ENCODE measurements at places on chromosomes 12 and 14. TPM values are rescaled to one million over a fixed set of nuclear protein-coding genes. Genes with fewer than 3 reads are reported as not detected.

The POTEM gene
- not detected for total RNA-seq

The CLEC14A gene
- total RNA-seq, result 33.1 TPM

The RNF212B gene
- total RNA-seq, result not detected

The CLEC7A gene
- 2.8 TPM for total RNA-seq

The SMOC1 gene
- total RNA-seq, result 0.45 TPM

The CLEC9A gene
- total RNA-seq, result not detected

The NEUROD4 gene
- total RNA-seq, result not detected

The GPR68 gene
- 0.35 TPM for total RNA-seq

The TAS2R8 gene
- total RNA-seq, result not detected

The RD3L gene
- total RNA-seq, result 29.8 TPM

The TAS2R13 gene
- total RNA-seq, result 0.30 TPM

The UNC119B gene
- total RNA-seq, result 13.2 TPM

The KIF5A gene
- 0.12 TPM for total RNA-seq

DNA sequence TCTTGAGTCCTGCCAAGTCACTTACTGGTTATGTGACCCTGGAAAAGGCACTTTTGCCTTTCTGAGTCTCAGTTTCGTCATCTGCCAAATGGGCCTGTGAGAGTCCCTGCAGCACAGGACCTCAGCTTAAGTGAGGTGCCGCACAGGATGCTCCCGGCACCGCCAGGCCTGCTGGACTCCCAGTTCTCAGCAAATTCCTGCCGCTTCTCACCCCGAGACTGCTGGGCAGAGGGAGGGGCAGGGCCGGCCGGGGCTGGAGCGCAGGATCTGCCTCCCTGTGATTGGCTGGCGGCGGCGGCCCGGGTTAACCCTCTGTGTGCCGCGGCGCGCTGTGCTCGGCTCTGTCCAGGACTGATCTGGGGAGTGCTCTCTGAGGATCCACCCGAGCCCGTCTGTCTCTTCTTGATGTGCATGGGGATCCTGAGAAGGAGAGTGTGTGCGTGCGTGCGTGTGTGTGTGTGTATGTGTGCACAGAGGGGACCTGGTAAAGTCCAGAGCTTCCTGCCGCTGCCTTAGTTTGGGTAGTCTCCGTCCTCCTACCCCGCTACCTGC lies 8.6 kb downstream of the SETD1B start:
- peak; percentile 88 for DNase-seq

GRCh38 chr12:4275870-4276301 lies 2.3 kb downstream of the CCND2 start:
- DNase-seq, result no peak

DNA sequence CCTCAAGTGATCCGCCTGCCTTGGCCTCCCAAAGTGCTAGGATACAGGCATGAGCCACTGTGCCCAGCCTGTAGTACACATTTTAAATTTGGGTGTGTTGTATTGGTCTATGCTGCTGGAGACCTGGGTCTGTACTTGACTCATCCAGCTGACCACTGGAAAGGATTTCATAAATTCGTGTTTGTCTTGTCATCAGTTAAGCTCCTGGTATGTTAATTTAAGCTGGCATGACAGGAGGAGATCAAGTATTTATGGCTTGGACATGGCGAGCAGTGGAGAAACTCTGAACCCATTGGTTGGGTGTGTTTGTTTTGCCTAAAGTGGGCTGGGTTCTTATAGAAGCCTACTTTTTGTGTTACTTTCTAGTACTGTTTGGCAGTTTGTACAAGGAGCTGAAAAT lies 24.2 kb downstream of the YY1 start:
- no peak for DNase-seq

GRCh38 chr12:70847871-70848270 lies 72.7 kb downstream of the PTPRR start:
- DNase-seq, result no peak

GRCh38 chr14:98494582-98494981 lies 777.4 kb downstream of the BCL11B start:
- no peak for DNase-seq

DNA sequence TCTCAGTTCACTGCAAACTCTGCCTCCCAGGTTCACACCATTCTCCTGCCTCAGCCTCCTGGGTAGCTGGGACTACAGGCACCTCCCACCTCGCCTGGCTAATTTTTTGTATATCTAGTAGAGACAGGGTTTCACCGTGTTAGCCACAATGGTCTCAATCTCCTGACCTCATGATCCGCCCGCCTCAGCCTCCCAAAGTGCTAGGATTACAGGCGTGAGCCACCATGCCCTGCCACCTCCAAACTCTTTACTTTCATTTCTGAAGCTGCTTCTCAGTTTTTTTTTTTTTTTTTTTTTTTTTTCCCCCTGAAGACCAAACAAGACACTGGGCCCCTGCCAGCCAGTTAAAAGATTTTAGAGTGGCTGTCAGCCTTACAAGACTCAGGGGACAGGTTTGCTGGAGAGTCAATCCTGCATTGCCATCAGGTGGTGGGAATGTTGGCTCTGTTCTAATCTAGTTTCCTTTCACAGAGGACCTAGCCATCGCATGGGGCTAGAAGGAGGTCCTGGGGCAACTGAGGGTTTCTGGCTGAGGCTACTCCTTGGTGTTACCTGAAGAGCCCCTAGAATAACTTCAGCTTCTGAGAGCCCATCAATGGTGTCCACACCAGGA lies 37.4 kb upstream of the HIGD1C start:
- no peak for DNase-seq

- no peak for DNase-seq
Measured at GRCh38 chr12:115470977-115471376, 787.0 kb upstream of the TBX3 start.

DNA sequence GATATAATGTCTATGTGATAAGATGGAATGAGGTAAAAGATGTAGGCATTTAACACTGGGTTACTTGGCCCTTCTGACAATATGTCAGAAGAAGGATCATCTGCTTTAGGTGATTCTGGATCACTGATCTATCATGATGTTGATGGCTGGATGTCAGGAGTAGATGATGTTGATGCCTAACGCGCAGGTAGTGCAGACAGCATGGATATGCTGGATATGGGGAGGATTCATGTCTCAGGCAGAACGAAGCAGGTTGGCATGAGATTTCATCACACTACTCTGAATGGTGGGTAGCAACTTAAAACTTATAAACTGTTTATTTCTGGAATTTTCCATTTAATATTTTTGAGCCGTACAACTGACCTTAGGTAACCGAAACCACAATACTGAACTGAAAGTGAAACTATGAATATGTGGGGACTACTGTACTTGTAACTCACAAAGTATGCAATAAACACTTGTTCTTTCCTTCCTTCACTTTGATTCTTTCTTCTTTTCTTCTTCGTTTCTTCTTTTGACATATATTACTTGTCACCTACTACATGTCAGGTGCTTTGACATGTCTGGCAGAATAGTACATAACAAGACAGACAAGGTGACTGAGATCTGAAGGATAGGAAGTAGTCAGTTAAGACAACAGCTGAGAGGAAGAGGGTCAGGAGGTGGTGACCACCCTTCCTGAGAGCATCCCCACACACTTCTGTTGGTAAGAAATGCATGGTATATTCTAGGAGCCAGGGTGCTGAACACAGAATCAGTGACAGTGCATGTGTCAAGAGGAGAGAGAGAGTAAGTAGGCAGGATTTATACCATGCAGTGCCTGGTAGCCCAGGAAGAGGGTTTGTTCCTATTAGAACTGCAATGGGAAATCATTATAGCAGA lies 238.8 kb downstream of the PPFIA2 start:
- no peak for DNase-seq

DNA sequence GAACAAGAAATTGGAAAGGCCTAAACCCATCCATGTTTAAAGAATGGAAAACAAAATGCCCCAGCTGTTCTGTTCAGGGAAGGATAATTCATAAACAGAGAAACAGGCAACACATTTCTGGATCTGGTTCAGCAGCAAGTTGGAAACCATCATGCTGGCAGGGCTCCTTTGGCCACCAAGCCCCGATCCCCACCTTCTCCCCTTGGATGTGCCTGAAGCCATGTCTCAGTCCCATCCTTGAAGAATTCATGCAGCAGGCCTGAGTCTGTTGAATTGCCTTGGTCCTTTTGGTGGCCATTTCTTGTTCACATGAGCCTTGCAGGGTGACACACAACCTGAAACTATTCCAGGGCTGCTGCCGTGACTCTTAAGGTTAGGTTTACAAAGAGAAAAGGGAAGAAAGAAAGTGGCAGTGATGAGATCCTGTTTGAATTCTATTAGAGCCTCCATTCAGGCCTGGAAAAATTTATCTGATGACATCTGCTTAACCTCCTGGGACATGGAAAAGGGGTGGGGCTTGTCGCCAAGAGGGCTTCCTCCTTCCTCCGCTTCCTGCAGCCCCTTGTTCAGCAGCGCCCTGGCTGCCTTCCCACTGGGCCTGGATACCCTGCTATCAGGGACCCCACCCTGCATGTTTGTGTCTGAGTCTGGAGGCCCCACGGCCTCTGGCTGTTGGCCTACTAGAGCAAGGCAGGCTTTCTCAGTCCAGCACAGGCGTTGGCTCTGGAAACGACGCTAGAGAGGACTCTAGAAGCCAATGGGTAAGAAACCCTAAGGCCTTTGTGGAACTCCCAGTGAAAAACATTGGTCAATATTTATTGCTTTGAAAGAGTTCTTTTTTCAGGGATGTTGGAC lies 341.9 kb downstream of the C12orf75 start:
- DNase-seq, result peak; percentile 87

GRCh38 chr14:61388173-61388975 lies 67.0 kb downstream of the PRKCH start:
- no peak for DNase-seq

DNA sequence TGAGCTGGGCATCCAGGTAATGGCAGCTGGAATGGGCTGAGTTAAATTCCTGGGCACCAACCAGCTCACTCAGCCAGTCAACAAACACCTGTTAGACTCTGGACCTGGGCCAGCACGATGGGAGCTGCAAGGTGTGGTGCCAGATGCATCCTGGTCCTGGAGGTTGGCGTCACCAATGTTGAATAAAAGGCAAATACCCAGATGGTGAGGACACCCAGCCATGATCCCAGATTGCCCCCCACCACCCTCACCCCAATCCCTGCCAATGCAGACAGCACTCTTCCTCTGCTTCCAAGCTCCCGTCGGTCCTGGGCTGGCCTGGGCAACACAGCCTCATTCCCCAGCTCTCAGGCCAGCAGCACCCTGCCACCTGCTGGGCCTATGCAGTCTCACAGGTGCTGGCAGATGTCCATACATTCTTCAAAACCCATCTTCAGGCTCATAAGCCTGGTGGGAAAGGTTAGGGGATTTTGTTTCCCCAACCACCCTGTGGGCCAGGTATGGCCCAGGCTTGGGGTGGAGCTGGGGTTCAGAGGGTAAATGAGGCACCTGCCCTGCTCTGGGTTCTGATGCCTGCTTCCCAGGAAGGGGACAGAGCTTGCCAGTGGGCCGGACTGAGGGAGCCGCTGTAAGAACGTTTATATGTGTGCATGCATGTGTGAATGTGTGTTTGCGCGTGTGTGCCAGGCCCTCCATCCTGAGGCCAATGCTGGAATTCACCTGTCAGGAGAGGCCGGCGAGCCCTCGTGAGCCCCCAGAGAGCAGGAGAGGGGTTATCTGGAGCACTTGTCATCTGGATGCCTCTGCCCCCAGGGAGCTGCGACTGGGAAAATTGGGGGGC lies 58.0 kb downstream of the LGMN start:
- no peak for DNase-seq

- no peak for DNase-seq
Measured at GRCh38 chr12:113796852-113797534, 169.1 kb downstream of the RBM19 start.

- DNase-seq, result no peak
Measured at GRCh38 chr12:66269757-66270383, 32.4 kb upstream of the HELB start.

DNA sequence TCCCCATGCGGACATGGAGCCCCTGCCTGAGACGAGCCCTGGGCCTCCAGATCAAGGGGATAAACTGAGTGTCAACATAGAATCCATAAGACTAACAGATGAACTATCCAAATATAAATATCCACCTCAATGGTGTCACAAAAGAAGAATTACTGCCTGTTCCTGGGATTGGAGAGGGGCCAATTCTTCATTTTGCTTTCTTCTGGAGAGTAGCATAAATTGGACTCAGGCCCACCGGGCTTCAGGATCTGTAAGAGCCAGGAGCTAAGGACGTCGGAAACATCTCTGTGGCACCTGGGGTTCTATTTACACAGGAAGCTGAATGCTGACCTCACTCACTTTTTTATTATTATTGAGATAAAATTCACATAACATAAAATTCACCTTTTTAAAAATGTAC lies 408.2 kb upstream of the CCDC196 start:
- no peak for DNase-seq

GRCh38 chr12:20269337-20270067 lies 98.8 kb upstream of the PDE3A start:
- DNase-seq, result no peak

GRCh38 chr12:57001448-57001906 lies 4.9 kb downstream of the ZBTB39 start:
- peak; percentile 71 for DNase-seq

- no peak for DNase-seq
Measured at GRCh38 chr12:1881301-1881700, 37.2 kb downstream of the CACNA2D4 start.

DNA sequence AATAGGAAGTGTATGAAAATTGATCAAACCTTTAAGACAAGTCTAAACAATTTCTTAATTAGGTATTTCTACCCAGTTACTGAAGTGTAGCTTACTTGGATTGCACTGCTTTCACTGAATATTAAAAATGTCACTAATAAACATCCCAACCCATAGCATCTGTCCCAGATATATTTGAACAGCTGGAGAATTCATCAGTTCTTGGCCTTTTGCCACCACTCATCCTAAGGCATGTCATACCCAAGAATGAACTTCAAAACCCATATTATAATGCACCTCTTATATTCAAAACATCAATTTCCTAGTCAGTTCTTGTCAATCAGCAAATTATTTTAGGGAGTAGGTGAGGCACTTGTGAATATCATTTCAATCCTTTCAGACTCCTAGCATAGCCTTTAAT lies 392.3 kb downstream of the PAWR start:
- DNase-seq, result no peak

DNA sequence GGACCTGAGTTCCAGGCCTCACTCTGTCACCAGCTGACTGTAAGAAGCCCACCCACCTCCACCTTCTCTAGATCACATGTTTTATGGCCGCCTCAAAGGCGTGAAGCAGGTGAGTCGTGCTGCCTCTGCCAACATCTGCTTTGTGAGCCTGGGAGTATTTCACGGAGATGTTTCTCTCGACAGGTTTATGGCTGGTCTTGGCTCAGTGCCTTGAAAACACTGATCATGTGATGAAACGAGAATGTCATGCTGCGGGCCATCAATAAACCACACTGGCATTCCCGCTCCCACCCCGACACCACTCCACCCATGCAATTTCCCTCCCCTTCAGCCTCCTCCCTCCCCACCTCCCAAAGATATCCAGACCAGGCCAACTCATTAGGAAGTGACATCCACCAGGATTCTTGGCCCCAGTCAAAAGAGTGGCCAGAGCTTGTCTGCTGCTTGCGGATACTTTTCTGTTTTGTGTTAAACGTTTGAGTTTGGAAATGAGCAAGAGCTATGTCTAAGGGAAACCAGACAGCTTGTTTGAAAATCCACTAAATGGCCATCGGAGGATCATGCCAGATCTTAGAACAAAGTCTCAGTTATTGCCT lies 53.8 kb upstream of the NTF3 start:
- DNase-seq, result no peak
